ENCODE measurements at places on chromosomes 11 and 22.

GRCh38 chr22:46149512-46150033 lies 753 bp upstream of the PPARA start:
- DNase-seq: no peak

DNA sequence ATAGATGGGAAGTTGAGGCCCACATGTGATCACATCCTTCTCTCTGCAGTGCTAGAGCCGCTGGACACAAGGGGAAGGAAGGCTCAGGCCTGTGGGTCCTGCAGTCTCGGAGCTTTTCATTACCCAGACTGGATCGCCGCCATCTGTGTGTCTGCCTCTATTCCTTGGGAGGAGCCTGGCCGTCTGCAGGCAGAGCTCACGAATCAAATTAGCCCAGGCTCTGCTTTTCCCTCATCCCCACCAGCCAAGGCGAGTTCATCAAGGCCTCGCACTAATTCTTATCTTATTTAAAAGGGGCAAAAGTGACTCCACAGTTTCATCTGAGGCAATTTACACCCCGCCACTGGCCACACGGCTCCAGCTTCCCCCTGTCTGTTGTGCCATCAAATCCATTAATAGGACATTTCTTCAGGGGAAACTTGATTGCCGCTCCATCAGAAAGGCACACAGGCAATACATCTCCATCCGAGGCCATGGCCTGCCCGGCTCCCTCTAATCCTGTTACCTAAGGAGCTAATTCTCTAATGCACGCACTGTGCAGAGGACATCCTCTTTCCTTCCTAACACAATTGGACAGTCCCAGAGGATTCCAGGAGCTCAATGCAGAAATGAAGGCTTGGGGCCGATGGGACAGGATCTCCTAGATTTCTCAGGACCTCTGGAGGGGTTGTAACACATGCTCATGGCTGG lies 3.3 kb upstream of the HTR3A start:
- no peak for DNase-seq

DNA sequence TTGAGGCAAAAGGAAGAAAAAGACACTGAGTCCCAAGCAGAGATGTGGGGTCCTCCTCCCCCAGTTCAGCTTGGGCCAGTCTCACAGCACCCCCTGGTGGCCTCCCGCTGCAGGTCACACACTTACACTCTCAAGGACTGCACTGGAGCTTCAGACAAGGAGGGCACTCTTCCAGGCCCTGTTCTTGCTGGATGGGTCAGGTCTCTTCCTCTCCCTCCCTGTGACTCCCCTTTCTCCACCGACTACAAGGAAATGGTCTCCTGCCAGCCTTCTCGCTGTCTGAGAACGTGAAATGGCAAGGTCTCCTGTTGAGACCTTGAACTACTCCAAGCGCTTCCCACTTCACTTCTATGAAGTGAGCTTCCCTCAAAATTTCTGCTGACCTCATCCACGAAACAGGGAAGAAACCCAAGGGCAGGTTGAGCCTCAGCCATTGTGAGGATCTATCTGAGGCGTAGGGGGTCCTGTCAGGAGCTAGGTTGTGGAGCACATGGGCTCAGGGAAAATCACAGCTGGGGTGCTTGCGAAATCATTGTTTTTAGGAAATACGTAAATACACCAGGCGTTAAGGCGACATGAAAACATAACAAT lies 11.2 kb upstream of the IGLL1 start:
- peak; percentile 73 for DNase-seq

- DNase-seq: no peak
Observed at GRCh38 chr11:971731-972365, 46.2 kb downstream of the AP2A2 start.

DNA sequence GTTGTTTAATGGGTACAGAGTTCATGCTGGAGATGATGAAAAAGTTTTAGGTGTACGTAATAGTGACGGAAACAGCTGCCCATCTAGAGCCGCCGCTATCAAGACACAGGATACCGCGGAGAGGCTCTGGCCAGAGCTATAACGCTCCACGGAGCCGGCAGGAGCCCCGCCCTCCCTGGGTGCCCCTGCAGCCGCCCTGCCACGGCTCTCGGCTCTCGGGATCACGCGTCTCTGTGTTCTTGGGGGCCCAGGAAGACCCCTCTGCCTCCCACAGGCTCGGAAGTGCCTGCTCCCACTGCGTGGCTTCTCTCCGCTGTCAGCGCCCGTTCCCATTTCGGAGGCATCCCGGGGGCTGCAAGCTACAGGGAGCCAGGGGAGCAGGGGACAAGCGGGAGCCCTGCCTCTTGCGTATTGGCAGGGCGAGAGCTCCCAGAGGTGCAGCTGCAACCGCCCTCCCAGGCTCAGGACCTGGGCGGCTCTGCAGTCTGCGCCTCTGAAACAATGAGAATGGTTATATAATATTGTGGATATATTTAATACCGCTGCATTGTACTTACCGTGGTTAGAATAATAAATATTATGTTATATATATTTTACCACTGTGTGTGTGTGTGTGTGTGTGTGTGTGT lies 13.7 kb downstream of the GLYATL2 start:
- DNase-seq: no peak

DNA sequence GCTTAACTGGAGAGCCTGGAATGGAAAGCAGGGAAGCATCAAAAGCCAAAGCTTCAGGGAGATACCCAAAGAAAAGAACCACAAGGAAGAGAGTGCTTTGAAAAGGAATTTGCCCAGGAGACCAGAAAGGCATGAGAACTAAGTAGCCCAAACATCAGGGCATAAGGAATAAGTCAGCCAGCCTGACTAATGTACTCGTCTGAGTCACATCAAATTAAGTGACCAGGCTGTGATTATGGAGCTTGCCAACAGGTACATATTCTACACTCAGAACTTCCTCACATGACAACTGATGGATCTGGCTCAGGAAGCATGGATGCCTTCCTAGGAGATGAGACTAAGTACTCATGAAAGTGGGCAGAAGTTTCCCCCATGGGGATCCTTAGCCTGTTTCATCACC lies 366.7 kb downstream of the BUD13 start:
- DNase-seq: no peak

DNA sequence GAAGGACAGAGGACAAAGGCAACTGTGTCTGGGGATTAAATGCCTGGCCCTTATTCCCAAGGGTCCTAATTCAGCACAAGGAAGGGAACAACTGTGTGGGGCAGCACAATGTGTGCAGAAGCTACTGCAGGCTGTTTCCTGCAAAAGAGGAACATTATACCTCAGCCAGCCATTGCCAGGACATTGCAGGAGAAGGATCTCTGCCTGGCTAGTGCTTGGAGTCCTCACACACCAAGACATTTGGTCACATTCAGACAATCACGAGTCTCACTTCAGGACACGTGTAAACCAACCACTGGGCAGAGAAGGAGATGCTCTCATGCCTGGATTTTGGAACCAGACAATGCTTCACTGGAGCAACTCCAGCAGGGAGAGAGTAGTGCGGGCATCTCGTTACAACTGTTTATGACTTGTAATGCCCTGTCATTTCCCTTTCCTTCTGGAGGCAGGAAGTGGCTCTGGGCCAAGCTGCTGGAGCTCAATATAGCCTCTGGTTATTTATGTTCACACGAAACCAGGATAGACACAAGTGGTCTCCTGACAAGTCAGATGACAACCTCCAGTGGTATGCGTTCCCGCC lies 23.9 kb upstream of the ZC3H12C start:
- no peak for DNase-seq

DNA sequence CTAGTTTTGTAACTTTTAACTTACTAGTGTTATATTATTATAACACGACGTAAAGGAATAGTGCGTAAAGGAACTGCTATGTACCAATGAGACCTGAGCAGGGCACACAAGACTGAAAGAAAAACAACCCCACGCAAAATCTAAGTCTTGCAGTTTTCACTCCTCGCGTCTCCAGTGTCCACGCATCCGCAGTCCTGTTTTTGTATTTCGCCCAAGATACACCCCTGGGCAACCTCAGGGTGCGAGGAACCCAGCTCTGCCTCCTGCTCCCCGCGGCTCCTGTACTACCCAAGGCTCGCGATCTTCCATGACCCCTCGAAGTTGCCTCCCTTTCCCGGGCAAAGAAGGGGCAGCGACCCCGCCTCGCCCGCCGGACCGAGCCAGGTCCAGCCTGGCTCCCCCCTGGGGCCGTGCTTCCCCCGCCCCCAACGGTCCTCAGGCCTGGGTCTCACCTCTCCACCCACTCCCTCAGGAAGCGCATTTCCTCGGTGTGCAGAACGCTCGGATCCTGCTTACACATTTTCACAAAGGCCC lies 393 bp downstream of the ST13 start:
- DNase-seq: no peak

- no peak for DNase-seq
Observed at GRCh38 chr22:40348025-40348658, 1.8 kb downstream of the ADSL start.

DNA sequence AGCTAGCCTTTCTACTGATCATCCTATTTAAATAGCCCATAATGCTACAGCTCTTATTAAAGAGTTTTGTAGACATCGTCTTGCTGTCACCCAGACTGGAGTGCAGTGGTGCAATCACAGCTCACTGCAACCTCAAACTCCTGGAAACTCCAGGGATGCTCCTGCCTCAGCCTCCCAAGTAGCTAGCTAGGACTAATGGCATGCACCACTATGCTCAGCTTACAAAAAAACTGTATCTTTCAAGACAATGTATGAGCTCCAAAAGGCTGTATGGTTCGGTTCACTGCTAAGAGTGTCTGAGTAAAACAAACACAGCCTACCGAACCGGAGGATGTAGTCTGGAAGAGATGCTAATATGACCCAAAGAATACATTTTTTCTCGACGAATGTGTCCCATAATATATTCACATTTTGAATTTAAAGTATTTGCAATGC lies 2.6 kb downstream of the TAF1D start:
- no peak for DNase-seq

DNA sequence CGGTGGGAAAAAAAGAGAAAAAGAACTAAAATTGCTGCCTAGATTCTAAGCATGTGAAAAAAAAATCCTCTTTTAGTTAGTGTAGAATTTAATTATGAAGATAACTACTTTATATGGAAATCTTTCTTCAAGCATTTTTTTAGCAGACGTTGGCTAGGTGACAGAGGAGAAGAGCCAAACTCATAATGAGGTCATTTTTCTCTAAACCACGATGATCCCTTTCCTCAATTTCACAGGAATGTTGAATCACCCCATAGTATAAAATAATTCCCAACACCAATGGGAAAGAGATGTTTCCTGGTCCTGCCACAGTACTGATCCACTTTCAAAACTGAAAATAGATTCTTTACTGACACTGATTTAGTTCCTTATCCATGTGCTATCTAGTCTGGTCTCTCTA lies 319.8 kb downstream of the DLG2 start:
- DNase-seq: no peak

DNA sequence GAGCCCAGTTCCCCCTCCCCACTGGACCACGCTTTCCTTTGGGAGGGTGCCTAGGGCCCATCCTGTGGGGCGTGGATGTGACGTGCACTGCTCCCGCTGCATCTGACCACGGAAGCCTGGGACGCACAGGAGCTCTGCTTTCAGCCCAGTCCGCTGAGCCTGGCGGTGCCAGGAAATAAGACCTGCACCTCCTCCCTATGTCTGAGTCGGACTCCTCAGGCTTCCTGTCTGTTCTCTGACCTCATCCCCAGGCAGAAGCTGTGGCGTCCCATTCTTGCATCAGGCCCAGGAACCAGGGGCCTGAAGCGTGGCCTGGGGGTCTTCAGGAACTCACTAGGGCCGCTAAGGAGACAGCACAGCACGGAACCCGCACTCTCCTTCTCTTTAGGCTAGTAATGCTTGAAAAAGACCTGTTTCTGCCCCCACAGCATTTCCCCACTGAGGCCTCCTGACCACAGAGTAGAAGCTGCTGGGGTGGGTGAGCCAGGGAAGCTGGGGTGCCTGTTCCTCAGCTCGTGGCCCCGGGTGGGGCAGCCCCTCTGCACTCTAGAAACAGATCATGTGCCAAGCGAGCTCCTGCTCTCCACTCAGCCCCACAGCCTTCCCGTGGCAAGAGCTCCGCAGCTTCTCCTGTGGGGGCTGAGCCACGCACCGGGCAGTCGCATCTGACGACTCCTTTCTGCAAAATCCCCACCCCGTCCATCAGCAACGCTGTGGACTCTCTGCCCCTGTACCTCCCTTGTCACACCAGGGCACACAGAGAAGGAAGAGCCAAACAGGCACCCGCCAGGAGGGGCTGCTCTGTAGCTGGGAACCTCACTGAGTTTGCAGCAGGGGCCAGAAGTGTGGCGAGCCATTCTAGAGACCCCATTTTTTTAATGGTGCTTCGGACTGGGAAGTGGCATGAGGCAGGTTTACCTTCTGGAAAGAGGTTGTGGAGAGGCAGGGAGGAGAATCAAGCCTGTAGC lies 22.6 kb downstream of the MOV10L1 start:
- no peak for DNase-seq

- DNase-seq: no peak
Observed at GRCh38 chr22:38733329-38733723, 22.5 kb downstream of the SUN2 start.

- DNase-seq: no peak
Observed at GRCh38 chr11:16027621-16028020, 328.7 kb downstream of the SOX6 start.

DNA sequence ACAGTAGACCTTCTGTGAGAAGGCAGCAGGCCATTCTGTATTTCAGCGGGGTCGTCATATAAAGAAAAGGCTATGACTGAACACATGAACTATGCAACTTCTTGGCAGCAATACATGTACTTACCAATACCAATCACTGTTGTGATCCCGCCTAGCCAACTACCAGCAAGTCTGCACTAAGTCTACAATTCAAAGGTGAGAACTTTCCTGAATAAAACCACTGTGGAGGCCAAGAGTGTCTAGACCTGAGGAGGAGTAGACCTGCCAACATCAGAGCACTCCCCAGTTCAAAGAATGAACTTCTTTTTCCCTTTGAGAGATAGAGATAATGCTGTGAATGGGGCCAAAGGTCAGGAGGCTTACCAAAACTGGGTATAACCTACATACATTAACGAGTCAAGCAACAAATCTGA lies 108.2 kb downstream of the SIK3 start:
- DNase-seq: no peak

DNA sequence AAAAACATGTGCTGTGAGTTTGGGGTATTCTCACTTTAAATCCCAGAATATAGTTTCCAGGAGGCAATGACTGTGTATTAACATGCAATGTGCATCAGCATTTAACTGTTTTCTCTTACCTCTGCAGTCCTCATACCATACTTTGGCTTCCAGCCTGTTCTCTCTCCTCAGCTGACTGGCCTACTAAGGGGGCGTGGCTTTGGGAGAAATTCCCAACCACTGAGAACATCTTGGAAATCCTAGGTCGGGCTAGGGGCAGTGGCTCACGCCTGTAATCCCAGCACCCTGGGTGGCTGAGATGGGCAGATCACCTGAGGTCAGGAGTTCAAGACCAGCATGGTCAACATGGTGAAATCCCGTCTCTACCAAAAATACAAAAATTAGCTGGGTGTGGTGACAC lies 13.5 kb upstream of the ZC3H12C start:
- no peak for DNase-seq
